ENCODE measurements at places on chromosomes 7 and 10.

- no peak for DNase-seq
Measured at GRCh38 chr10:50440489-50440888, 183.3 kb downstream of the SGMS1 start.

DNA sequence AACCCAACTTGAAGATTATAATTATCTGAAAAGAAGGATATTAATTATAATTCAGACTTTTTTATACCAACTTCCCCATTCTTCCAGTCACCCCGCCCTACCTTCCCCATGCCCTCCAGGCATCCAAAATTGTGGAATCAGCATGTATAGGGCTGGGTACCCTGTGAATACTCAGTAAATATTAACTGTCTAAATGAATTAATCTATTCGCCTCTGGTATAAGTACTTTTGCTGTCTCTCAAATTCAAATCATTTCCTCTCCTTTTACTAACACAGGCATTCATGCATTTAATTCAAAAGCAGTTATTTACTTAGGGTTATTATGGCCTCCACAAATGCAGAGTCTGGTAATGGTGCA is 26.5 kb upstream of the GOT1 start:
- DNase-seq, result no peak

- peak; percentile 52 for DNase-seq
Measured at GRCh38 chr7:83655951-83656556, 7.1 kb upstream of the SEMA3E start.

GRCh38 chr10:28920091-28920490 is 242.8 kb downstream of the BAMBI start:
- DNase-seq, result no peak

- DNase-seq, result no peak
Measured at GRCh38 chr10:24707445-24707844, 16.2 kb downstream of the ARHGAP21 start.

GRCh38 chr10:131198843-131199242 is 112.7 kb downstream of the TCERG1L start:
- DNase-seq, result no peak

DNA sequence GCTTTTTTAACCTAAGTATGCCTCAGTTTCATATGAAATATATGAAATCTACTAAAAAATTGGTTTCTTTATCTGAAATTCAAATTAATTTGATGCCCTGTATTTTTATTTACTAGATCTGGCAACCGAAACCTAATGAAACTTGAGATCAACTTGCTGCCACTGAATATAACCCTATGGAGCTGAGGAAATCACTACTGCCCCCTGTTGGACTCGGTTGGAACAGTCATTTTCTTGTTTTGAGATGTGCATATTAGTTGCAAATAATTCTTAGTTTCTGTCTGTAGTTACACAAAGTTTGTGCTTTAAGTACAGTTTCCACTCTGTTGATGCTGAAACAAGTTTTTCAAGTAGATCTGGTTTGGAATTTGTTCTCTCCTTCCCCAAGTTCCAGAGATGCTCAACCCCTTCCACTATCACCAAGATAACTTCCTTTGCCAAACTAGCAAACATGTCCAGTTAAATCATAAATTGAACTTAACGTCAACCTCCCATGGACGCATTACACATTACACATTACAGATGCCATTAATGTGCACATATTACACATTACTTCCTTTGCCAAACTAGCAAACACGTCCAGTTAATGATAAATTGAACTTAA is 22.2 kb upstream of the EXOC4 start:
- no peak for DNase-seq

- no peak for DNase-seq
Measured at GRCh38 chr7:22499044-22499443, 944 bp downstream of the STEAP1B start.

- DNase-seq, result no peak
Measured at GRCh38 chr7:133071506-133071905, 10.4 kb downstream of the CHCHD3 start.

GRCh38 chr7:745431-746154 is 18.5 kb upstream of the PRKAR1B start:
- DNase-seq, result no peak

DNA sequence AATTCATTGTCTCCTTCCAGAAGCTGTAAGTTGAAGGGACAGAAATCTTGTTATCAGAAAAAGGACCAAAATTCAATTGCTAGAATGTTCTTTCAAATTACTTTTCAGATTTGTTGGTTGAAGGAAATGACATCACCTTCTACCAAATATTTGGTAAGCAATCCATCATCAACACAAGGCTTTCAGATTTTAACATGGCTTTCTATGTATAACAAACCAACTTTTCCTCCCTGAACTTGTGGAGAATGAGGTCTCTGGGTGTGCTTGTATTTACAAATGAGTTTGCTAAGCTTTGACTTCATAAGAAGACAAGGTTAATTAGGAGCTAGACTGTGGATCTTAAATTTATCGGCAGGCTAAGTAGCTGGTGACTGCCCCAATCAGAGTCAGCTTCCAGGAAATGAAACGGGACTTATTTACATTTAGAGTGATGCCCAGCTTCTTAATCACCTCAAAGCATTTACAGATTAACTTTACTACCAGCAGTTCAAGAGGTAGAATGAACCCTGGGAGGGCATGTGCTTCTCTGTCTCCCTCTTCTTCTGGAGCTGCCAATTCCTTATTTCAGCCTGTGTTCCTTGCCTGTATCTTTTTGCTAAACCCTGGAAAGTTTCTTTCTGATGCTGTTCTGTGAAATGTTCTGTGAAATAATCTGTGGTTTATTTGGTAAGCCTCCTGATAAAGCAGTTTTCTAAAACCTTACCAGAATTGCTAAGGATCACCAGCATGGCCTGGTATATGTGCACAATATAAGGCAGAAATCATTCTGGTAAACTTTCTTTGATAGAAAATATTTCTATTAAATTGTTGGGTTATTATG is 248.8 kb upstream of the FZD8 start:
- DNase-seq, result no peak

- DNase-seq, result no peak
Measured at GRCh38 chr7:96311967-96312366, 9.9 kb downstream of the SLC25A13 start.

GRCh38 chr7:108147031-108147563 is 16.9 kb upstream of the LAMB4 start:
- peak; percentile 97 for DNase-seq

DNA sequence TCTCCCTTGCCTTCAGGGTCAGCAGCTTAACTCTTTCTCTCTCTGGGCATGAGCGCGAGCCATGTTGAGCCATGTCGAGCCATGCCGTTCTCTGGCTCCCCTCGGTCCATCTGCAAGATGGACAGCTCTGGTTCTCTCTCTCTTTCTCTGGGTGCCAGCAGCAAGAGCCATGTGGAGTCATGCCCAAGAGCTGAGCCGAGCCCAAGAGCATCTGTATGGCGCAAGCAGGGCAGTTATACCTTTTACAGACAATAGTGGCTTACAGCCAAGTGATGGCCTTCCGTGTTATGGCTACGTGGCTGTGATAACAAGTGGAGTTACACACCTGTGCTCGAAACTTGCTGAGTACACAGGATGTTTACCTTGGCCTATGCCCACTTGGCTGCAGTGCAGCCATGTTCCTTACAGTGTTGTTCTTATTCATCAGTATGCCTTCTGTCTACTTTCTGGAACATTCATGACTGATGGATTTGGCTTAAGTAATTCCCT is 327.7 kb downstream of the GLRX3 start:
- DNase-seq, result no peak

All from NCI-H1105 (cell line).